T-helper 1 cell treated with Interleukin-12 subunit alpha and Interleukin-12 subunit beta and Interleukin-4 antibody, amounts not matched to agents 30 ng/mL and 1 ng/mL, for 36 hours (primary cell): ENCODE measurements at places on chromosomes 7 and 10. TPM values are rescaled to one million over a fixed set of nuclear protein-coding genes. Genes with fewer than 3 reads are reported as not detected.

The DTX2 gene
- 36.7 and 40.0 TPM in 2 replicates for total RNA-seq

The AMPH gene
- total RNA-seq, result not detected in 2 replicates

The UCN3 gene
- not detected in 2 replicates for total RNA-seq

The FBXO24 gene
- total RNA-seq, result 0.66 and 0.85 TPM in 2 replicates

The SFTPD gene
- total RNA-seq, result not detected in 2 replicates

The PARP12 gene
- 164 and 172 TPM in 2 replicates for total RNA-seq

The GIMAP6 gene
- total RNA-seq, result 167 and 170 TPM in 2 replicates

The SPDYE17 gene
- total RNA-seq, result not detected in 2 replicates

The LRRN3 gene
- total RNA-seq, result 127 and 129 TPM in 2 replicates
